Hepatocyte (in vitro differentiated cells): ENCODE measurements at places on chromosomes 1 and 21.

DNA sequence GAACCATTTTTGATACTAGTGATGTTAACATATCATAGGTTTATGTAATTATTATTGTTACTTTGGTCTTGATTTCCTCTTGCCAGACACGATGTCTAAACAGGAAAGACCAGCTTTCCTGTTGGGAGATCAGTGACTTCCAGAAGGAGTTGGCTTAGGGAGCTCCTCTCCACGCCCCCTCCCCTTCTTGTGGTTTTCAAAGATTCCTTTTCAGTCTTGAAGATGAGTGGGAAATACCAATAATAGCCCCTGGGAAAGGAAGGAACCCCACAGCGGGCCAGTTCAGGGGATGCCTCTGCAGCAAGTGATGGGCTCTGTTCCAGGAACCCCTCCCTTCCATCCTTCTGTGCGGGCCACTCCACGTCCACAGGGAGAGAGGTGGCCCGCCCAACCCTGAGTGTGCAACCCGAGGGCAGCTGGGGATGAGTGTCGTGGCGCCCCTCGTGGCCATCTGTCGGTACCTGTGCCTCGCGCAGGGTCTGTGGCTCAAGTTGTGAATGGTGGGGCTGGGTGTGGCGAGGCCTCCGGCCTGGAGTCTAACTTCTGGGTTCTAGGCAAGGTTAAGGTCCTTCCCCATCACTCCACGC is 65.7 kb downstream of the TLR5 start:
- DNase-seq: no peak

GRCh38 chr1:161440312-161440894 is 64.9 kb upstream of the FCGR2A start:
- peak; percentile 78 for DNase-seq

DNA sequence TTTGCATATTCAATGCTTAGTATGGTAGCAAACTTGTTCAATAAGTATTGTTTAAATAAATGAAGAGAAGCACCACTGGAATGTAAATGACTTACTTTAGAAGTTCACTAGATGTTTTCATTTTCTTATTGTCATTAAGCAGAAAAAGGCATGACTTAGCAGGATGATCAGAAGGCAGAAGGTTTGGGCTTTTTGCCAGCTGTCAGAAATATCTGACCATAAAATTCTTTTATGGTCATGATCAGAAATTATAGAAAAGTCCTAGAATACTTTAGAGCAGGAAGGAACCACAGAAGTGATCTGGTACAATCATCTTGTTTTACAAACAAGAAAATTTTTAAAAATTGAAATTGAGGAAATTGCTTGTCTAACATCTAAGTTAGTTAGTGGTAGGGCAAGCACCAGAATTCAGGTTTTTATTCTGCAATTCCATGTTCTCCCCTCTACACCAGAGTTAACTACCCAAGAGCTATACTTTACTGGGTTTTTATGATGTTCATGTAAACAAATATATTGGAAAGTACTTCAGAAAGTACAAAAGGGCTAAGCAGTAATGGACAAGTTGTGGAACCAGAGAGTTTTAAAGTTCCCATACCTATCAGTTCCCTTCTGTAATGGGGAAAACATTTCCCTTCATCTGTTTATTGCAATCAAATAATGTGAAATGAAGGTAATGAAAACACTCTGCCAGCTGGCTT is 10.1 kb downstream of the FMO5 start:
- DNase-seq: no peak

DNA sequence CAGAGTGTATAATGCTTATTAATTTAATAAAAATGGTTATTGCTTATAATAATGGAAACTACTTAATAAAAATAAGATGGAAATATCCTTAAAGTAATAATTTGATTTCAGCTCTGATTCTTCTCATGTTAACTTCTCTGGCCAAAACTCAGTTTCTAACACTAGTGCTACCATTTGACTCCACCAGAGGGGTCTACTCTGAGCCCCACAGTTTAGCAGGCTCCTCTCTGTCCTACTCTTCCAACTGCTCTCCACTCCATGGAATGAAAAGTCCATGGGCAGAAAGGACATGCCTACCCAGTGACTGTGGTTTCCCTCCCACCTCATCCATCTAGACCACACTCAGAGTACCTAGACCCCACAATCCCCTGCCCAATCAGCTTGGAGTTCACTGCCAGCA is 489.1 kb upstream of the CAMK1G start:
- DNase-seq: no peak

GRCh38 chr1:207026104-207026534 is 6.4 kb downstream of the C1orf116 start:
- DNase-seq: no peak

- no peak for DNase-seq
These were observed 23.0 kb downstream of the SLAMF1 start for GRCh38 chr1:160623862-160624261.

- DNase-seq: peak; percentile 40
These were observed 31.6 kb downstream of the DOP1B start for GRCh38 chr21:36188081-36188681.
